SW 1271 (cell line): ENCODE measurements at places on chromosomes 16 and 17.

DNA sequence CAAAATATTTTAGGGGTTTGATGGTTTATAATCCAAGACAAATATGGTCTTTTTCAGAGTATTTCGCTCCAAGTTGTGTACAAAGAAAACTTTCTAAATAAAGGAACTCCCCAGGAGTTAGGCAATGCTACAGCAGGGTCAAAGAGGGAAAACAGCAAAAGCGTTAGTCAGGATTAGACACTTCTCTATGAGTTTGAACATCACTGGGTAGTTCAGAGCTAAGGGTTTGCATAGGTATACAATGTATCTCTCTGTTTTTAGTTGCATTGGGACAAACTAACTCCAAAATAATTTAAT is 34.8 kb downstream of the FAM20A start:
- DNase-seq, result no peak

- DNase-seq, result no peak
These were observed 3.8 kb downstream of the CIITA start for GRCh38 chr16:10880594-10881452.

GRCh38 chr16:75861311-75862097 is 135.2 kb upstream of the CPHXL start:
- DNase-seq, result no peak

DNA sequence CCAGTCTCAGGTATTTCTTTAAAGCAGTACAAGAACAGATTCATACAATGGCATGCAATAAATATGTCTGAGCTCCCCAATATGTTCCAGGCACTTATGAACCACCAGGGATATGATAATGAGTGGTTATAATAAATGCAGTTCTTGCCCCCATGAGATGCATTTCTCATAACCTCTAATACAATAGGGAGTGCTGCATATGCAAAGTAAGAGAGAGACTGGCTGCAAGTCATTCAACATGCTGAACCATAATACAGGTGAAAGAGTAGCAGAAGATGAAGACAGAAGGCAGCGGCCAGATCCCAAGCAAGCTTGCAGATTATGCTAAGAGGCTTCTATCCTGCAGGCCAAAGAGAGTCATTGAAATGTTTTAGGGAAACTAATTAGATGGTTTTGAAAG is 96.7 kb downstream of the CHD9NB start:
- no peak for DNase-seq

DNA sequence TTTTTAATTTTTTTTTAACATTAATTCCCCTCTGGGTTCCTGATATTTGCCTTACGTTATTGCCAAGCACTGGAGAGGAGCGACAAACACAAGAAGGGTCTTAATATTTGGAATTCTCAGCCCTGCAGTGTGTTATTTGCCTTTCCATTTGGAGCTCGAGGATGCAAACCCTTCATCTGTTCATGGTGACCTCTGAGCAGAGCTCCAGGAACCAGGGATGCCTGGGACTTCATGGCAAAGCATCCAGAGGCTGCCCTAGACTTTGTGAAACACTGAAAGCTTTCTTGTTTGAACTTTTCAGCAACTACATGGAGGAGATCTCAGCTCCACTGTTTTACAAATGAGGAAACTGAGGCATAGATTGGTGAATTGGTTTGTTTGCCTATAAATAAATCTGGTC is 254.2 kb downstream of the CBLN1 start:
- no peak for DNase-seq

GRCh38 chr16:49586466-49587450 is 213.2 kb downstream of the C16orf78 start:
- no peak for DNase-seq

DNA sequence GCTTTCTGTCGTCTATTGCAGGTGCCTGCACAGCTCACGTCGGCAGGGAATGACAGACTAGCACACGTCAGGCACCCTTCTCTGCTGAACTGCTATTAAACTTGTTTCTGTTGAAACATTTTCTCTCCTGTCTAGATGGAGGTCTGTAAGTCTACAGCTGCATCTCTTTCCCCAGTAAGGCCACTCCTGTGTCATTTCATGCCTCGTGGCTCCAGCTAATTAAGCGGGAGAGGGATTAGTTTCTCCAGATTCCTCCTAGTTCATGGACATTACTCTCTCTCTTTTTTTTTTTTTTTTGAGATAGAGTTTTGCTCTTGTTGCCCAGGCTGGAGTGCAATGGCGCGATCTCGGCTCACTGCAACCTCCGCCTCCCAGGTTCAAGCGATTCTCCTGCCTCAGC is 54.5 kb downstream of the FOXK2 start:
- no peak for DNase-seq

DNA sequence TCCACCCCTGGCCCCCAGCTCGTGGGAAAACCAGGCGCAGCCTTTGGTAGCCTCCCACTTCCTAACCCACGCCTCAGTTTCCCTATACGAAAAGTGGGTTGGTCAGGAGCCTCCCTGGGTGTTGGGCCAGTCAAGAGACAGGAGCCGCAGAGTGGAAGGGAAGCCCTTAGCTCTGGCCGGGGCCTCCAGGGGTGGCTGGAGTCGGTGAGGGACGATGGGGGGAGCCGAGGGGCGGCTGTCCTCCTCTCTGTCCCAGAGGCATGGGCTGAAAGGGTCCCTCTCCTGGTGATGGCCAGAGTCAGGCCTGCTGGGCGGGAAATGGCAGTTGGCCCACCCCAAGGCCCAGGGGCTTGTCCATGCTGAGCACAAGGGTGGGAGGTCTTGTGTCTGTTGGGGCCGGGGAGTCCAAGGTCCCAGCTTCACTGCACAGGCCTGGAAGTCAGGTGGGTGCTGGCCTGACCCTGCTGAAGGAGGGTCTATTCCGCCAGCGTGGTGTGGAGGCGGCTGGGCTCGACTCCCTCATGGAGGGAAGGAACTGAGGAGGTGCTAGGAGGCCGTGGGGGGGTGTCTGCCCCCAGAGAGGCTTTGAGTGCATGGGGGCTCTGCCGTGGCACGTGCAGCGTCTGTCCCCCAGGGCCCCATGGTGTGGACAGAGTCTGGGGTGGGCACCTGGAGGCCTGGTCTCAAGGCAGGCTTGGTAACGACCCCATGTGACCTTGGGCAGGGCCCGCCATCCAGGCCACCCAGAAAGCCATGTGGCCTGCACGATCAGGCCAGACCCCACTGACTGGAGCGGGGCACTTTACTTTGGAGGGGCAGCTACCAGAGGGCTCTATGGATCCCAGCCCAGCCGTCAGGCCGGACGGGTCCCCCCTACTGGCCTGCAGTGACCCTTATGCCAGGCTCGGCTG is 1.1 kb downstream of the SLC16A3 start:
- DNase-seq, result no peak

DNA sequence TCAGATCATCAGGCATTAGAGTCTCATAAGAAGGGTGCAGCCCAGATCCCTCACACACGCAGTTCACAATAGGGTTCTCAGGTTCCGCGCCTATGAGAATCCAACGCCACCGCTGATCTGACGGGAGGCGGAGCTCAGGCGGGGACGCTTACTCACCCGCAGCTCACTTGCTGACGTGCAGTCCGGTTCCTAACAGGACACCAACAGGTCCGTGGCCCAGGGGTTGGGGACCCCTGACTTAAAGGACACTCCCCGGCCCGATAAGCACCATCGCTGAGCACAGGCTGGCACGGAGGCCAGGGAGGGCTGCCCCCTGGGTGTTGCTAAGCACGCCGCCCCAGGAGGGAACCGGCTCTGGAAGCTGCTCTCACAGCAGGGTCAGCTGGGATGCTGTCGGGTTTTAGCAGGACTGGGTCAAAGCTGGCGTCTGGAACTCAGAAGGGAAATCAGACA is 30.1 kb upstream of the BAHCC1 start:
- DNase-seq, result no peak

- no peak for DNase-seq
These were observed 3.6 kb upstream of the HIC1 start for GRCh38 chr17:2051061-2051932.

- no peak for DNase-seq
These were observed 25.6 kb downstream of the METTL9 start for GRCh38 chr16:21625026-21625425.

GRCh38 chr17:83052241-83052564 is 27.2 kb upstream of the METRNL start:
- no peak for DNase-seq

DNA sequence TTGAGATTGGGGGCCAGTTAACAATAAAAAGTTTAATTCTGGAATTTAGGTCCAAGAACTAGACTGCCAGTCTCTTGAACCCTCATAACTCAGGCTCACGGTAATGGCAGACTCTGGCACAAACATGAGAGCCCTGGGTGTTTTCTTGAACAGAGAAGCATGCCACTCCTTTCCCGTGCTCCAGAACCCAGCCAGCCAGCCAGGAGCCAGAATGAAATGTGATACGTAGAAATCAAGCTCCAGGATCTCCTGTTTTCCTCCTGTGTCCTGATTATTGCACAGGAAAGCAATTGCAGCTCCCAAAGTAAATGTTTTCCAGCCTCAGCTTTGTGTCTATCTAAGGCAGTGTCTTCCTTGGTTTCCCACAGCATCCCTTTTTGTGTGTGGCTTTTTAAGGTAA is 46.2 kb upstream of the NOL11 start:
- DNase-seq, result no peak

GRCh38 chr17:41617698-41618097 is 5.1 kb upstream of the KRT16 start:
- DNase-seq, result no peak
